ENCODE measurements at places on chromosomes 12 and 14. TPM values are rescaled to one million over a fixed set of nuclear protein-coding genes. Genes with fewer than 3 reads are reported as not detected.

DNA sequence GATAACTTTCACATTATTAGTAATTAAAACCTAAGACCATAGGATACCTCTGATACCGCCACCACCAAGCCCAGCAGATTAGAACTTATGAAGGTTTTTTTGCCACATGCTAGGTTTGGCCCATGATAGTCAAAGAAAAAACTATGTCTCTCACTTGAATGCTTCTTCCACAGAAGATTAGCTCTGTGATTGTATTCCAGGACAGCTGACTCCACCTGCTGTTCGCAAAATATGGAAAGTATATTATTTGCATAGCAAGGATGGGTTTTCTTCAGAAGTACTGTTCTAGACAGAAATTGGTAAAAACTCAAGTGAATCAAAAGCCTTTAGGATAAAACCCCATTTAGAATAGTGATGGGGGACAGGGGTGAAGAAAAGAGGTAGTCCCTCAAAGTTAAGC is 42.2 kb downstream of the PPFIBP1 start:
- DNase-seq: no peak

POTEM gene
- not detected for total RNA-seq

FSCB gene
- not detected for total RNA-seq

GRCh38 chr12:32504591-32504990 is 105.2 kb downstream of the FGD4 start:
- DNase-seq: no peak

ERO1A gene
- total RNA-seq: 17.5 TPM

GRCh38 chr12:57008178-57008577 is 1.8 kb upstream of the ZBTB39 start:
- DNase-seq: no peak

PPP1R13B gene
- total RNA-seq: 12.8 TPM

DNA sequence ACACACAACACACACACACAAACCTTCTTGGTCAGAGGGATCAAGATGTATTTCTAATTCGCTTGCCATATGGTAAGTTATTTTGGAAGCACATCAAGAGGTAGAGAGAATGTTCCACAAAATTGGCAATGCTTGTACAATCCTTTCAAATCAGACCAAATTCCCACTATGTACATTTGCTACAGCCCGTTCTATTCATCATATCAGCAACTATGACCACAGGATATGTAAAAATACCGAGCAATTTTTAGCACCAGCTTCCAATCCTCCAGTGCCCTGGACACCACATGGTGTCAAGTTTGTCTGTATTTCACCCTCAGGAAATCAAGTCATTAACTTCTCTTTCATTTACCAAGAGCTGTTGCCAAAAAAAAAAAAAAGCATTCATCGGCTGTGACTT is 21.2 kb downstream of the TBX5 start:
- DNase-seq: no peak

GRCh38 chr14:24368562-24369252 is 723 bp downstream of the NFATC4 start:
- DNase-seq: peak; percentile 65

- no peak for DNase-seq
Observed at GRCh38 chr12:118109088-118109487, 5.3 kb upstream of the VSIG10 start.

GRCh38 chr12:130649101-130650045 is 66.7 kb downstream of the RIMBP2 start:
- DNase-seq: no peak

- DNase-seq: peak; percentile 86
Observed at GRCh38 chr14:74595006-74595735, 16.9 kb downstream of the LTBP2 start.

- peak; percentile 60 for DNase-seq
Observed at GRCh38 chr14:68460541-68460940, 332.3 kb downstream of the ZFP36L1 start.

DNA sequence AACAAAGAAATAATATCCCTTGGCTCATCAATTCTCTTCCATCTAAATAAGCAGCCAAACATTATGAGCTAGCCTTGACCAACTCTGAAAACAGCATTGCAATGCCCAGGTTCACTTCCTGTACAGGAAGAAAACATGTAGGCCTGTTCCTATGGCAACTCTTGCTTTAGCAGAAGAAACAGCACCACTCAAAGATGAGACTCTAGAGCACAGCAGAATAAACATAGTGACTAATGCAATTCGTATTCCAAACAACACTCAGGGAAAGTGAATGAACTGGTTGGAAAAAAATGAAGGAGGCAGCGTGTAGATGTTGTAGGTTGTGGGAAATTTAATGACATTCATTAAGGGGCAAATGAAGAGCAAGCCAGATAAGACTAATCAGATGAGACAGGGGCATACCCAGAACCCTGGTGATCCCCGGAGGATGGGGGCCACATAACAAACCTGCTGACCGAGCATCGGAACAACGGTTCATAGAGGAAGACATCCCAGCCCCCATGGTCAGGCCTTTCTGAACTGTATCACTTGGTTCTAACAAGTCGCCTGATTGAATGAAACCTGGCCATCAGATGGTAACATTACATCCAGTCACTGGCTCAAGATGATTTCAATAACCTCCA is 9.0 kb downstream of the ARHGDIB start:
- DNase-seq: no peak

DNA sequence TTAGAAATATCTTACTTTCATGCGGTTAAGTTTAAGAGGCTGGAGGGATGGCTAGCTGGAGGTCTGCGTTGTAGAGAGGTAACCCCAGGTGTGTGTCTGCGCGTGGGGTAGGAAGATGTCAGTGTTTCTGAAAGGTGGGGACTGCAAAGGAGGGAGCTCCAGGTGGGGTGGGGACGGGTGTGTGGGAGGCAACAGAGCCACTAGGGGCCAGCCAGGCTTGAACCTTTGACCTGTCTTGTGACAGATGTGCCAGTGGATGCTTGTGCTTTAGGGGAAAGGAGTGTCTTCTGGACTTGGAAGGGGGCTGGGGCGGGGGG is 841 bp downstream of the GLI1 start:
- DNase-seq: no peak

ASPG gene
- total RNA-seq: 0.51 TPM

- no peak for DNase-seq
Observed at GRCh38 chr14:39722547-39723273, 290.5 kb upstream of the FBXO33 start.

DNA sequence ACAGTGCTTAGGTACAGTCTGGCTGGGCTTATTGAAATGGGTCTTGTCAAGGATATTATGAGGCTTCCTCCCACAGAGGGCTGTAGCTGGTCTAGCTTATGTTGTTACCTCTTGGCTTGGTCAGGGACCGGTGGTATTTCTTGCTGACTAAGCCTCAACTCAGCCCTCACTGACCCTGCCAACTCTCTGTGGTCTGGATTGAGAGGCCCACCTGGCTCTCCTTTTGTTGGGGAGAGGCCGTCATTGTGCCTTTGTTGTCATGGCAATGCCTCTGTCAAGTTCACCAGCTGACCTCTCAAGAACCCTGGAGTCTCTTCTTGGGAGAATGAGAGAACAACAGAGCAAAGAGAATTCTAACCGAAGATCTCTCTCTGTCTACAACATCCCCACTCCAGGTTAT is 245.6 kb upstream of the NPAS3 start:
- no peak for DNase-seq

GRCh38 chr14:33444136-33444535 is 505.5 kb downstream of the NPAS3 start:
- DNase-seq: no peak

GRCh38 chr12:94987801-94988200 is 15.7 kb downstream of the NDUFA12 start:
- no peak for DNase-seq

GRCh38 chr12:96196781-96197180 is 2.6 kb downstream of the ELK3 start:
- DNase-seq: no peak

MMP17 gene
- total RNA-seq: 1.0 TPM
